ENCODE measurements at places on chromosomes 5 and 9.

- DNase-seq: no peak
Measured at GRCh38 chr9:89972535-89972934, 367.7 kb downstream of the GADD45G start.

- no peak for DNase-seq
Measured at GRCh38 chr9:95024097-95024671, 293.3 kb downstream of the FANCC start.

DNA sequence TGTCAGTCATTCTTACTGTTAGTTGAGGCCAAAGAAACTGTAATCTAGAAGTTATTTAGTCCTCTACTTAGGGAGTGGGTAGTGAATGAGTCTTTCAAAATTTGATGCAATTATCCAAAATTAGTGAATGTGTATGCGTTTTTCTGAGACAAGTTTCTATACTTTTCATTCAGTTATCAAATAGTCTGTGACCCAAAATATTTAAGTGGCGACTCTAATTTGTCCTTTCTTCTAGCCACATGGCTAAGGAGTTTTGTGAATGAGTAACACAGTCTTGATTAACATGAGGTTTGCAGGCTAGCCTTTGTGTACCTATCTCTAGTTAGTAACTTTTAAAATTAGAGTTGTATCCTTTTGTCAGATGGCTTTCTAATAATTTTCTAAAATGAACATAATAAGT is 45.6 kb downstream of the COMMD10 start:
- peak; percentile 66 for DNase-seq

DNA sequence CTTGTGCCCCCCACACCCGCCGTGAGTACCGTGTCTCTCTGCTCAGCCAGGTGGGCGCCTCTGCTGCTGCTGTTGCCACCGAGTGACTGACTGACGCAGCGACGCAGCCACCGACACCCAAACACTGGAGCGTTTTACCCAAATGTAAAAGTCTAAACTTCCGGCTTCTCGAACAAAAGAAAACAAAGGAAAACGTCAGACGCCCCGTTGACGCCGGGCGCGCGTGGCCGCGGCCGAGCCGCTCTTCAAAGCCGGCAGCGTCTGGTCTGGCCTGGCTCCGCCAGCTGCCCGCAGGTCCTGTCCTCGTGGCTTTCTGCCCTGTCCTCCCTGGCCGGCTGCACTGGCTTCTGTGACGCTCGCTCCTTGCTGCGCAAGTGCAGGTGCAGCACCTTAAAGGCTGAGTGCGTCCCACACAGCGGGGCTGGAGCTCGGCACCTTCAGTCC is 41.4 kb upstream of the CLPTM1L start:
- peak; percentile 0 for DNase-seq
